ENCODE measurements at places on chromosomes 7 and 10.

DNA sequence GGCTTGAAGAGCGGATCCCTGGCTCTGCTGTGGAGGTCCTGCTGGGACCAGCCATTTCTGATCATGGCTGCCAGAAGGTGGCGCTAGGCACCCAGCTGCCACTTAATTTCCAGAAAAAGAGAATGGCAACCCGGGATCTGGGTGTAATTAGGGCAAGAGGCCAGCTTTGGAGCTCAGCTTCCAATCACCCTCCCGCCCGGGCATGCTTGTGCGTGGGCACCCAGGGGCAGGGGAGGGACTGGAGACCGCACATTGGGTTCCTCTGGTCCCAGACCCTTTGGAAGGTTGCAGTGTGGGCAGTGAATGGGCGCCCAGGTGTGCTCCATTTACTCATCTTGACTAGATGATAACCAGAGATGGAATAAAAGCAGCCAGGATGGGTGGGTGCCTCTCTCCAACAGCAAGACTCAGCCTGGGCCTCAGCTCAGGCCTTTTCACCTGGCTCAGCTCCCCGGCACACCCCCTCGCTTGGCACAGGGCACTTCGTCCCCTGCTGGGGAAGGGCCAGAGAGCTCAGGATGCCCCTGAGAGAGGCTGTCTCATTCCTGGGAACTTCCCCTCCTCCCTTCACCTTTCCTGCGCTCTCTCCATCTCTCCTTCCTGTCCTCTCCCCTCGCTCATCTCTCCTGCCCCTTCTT, 14.7 kb downstream of the FAM241B start:
- DNase-seq: peak; percentile 94

DNA sequence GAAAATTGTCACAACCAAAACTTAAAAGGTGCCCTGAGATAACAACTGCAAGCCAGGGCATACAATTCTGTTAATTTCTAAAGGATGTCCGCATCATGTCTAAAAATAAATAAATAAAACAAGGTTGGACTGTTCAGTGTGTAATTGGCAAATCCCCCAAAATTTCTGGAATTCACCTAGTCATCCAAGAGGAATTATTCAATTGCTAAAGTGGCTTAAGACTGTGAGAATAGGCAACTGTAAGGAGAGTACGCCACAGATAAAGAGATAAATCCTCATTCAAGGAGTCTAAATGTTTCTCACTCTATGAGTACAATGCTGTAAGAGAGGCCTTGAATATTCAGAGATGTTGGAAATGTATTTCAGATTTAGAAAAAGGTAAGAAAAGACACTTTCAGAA, 37.2 kb downstream of the PIK3AP1 start:
- DNase-seq: no peak

DNA sequence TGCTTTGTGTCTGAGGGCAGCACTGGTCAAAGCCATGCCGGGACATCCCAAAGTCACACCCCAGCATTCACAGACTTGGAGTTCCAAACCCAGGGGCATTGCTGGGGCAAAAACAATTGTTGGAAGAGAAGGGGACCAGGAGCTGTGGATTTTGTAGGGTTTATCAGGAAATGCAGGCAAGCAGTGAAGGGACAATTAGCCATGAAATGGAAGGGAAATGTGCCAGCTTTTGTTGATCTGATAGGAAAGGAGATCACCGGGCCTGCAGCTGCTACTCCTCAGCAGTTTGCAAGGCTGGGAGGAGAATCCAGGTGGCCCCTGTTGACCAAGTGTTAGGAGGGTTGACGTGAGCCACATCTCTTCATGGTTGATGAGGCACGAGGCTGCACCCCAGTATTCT, 2.5 kb upstream of the BRI3 start:
- no peak for DNase-seq

GRCh38 chr7:23698822-23699221, 11.2 kb upstream of the STK31 start:
- DNase-seq: no peak

DNA sequence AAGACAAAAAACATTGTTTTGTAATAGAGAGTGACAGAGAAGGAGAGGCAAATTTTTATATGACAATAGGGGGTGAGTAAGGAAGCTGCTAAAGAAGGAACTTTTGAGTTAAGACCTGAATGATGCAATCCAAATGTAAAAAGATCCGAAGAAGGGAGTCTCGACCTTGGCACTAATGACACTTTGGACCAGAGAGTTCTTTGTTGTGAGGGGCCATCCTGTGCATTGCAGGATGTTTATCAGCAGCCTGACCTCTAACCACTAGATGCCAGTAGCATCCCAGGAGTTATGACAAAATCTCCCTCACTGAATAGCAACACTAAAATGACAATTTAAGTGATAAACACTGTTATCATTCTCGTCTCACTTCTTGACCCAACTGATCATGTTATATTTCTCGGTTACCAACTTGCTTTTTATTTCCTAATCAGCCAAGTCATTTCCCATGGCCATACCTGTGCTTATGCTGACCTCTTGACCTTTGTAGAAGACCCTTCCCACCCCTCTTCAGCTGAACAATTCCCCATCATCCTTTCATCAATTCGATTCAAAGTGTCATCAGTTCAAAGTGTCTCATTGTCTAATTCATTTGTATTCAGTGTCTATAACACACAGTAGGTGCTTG, 30.0 kb downstream of the DGKI start:
- no peak for DNase-seq

DNA sequence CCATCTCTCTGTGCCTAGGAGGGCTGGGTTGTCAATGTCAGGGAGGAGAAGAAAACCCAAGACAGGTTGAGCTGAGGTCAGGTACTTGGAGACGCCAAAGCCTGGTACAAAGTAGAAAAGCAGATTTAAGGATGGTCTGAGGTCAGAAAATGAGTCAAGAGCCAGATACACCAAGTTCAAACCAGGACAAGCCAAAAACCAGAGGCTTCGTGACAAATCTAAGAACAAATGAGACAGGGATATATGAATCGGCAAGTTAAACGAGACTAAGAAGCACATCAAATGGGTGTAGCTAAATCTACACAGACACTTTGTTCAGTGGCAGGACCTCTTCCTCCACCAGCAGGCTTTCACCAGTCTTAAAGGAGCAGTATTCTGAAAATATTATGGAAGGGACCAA, 34.2 kb downstream of the C7orf33 start:
- DNase-seq: no peak

- no peak for DNase-seq
These were observed 4.4 kb downstream of the PODXL start for GRCh38 chr7:131552053-131552452.

DNA sequence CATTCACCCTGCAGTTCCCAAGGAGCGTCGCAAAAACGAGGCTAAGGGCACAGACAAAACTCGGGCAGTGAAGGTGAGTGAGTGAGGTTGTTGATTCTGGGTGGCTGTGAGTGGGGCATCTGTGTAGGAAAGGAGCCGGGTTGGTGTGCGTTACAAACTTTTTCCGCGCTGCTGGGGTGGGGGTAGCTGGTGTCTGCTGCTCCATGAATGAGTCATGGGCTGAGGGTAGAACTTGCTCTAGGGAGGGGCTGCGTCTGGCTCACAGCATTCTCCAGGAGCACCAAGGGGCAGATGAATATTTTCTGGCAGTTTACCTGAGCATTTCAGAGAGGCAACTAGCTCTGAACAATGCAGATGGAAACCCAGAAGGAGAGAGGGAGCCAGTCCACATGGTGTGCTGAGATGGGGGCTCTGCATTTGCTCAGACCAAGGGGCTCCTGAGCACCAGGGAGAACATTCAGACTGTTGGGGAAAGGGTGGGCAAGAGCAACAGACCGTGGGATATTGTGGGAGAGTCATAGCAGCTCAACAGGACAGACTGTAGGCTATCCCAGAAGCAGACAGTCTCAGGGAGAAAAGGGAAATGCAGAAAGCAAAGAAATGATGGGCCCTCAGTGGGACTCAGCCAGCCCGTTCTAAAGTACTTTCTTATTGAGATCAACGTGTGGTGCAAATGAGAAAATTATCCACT, 18.8 kb downstream of the NOBOX start:
- DNase-seq: no peak

DNA sequence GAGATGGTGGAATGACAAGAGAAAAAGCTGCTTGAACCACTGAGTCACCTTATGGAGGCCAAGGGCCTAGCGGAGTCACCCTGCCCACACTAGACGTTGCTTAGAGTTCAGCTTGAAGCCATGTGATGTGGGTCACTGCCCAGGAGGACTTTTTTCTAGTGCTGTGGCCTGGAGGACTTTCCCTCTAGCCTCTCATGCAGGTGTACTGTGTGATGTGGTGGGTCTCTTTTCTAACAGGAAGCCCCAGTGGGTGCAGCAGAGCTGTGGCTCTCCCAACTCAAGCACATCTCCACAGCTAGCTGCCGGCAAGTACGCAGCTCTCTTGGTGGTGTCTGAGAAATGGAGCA, 13.6 kb downstream of the POR start:
- no peak for DNase-seq

DNA sequence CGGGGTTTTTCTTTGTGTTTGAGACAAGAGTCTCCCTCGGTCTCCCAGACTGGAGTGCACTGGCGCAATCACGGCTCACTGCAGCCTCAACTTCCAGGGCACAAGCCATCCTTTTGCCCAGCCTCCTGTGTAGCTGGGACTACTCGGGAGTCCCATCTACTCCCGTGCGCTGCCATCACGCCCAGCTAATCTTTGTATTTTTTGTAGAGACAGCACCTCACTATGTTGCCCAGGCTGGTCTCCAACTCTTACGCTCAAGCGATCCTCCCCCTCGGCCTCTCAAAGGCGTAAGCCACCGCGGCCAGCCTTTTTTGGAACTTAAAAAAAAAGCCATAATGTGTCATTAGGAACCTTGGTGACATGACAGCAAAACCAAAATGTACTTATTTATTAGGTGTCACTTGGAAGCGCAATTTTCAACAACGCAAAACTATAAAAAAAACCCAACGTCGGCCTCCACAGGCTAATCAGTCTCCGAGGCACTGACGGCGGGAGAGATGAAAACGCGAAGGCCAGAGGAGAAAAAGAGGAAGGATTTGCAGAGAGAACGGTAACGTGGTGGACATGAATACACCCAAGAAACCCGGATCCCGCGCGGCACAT, 911 bp upstream of the HNRNPH3 start:
- DNase-seq: no peak

- no peak for DNase-seq
These were observed 5.6 kb downstream of the PODXL start for GRCh38 chr7:131550846-131551245.

DNA sequence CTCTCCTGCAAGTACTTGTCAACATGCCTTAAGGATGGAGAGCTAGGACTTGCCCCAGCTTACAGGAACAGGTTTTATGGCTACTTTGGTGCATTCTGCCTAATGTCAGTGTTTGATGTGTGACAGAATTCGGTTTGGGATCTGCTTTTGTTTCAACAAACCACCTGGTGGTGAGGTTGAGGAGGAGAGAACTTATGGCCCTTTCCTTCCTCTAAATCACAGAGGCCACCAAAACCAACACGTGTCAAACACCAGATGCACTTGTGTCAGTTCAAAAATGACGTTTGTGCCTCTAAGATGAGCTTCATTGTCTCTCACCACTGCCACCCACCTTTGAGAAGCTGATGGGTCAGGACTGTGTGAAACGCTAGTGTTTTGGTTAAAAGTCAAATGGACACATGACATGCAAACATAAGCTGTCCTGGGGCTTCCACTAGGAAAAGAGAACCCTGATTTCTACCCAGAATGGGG, 83.9 kb downstream of the OSBPL3 start:
- no peak for DNase-seq

DNA sequence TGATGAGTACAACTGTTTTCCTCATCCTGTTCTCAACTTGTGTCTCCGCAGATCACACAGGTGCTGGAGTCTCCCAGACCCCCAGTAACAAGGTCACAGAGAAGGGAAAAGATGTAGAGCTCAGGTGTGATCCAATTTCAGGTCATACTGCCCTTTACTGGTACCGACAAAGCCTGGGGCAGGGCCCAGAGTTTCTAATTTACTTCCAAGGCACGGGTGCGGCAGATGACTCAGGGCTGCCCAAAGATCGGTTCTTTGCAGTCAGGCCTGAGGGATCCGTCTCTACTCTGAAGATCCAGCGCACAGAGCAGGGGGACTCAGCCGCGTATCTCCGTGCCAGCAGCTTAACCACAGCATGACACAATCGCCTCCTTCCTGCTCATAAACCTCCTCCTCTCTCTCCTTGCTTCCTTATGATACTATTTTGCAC, 126.7 kb upstream of the PRSS58 start:
- DNase-seq: peak; percentile 36

GRCh38 chr7:100835903-100836811, 8.8 kb upstream of the EPHB4 start:
- DNase-seq: no peak

DNA sequence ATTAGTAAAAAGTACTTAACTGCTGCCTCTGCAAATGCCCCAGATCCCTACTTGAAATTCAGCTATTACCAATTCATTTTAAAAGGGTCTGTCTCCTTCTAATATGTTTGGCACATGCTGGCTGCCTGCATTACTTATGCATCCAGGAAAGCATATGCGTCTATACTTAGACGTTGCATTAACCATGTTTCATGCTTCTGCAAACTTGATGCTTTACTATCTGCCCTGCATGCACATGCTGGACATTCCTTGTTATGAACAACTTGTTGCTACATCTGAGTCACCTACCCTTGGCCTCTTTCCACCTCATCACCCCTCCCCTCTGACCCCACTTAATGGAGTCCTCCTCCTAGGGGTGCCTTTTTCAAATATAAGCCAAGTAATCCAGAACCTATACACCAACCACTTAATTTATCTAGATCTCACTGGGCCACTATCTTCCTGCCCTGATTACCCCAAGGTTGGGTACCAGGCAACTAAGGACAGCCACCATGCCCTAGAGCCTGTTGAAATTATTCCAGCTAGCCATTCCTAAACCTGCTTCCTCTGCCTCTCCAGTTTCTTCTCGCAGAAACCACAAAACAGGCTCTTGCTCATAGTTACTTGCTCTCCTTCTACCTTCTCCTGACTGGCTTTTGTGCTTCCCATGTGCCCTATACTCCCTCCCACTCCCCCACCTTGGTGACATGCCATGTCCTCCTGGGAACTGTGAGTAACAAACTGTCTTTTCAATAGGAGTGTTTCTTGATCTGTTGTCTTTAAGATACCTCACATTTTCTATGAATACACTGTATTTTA, 1187.9 kb downstream of the REEP3 start:
- no peak for DNase-seq

DNA sequence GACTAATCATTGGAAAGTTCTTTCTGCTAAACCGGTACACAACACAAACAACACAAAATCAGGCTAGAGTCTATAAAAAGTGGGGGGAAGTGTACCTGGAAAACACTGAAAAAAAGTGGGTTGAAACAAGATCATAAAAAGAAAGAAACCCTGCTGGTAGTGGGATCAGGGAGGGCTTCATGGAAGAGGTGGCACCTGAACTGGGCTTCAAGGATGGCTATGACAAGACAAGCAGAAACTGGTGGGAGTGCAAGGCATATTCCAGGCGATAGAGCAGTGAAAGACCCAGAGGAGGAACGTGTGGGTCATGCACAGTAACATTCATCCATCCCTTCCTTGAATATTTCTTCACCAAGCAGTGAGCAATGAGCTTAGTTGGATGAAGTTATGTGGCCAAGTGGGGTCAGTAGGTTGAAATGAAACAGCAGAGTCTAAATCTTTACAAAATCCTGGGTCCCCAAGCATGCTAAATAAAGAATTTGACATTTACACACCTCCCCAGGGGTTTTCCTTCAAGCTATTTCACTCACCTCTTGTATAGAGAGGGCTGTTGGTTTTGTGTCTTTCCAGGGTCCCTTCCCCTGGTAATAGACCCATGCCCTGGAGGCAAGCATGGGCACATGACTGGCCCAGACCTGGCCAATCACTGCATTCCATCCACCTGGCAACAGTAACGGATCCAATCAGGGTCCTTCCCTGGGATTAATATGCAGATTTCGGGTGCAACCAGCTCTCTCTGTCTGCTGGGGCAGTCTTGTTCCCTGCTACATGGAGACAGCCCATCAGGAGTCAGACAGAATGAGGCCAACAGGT, 38.2 kb downstream of the SPOCK2 start:
- DNase-seq: no peak

GRCh38 chr7:17934612-17935240, 5.6 kb downstream of the SNX13 start:
- no peak for DNase-seq

All from hepatic stellate cell (primary cell).